Heart left ventricle (tissue), 16 donors: ENCODE measurements at places on chromosomes 13 and 19.

- DNase-seq = no peak
Observed at GRCh38 chr13:74574964-74575728, 440.9 kb upstream of the KLF12 start.

DNA sequence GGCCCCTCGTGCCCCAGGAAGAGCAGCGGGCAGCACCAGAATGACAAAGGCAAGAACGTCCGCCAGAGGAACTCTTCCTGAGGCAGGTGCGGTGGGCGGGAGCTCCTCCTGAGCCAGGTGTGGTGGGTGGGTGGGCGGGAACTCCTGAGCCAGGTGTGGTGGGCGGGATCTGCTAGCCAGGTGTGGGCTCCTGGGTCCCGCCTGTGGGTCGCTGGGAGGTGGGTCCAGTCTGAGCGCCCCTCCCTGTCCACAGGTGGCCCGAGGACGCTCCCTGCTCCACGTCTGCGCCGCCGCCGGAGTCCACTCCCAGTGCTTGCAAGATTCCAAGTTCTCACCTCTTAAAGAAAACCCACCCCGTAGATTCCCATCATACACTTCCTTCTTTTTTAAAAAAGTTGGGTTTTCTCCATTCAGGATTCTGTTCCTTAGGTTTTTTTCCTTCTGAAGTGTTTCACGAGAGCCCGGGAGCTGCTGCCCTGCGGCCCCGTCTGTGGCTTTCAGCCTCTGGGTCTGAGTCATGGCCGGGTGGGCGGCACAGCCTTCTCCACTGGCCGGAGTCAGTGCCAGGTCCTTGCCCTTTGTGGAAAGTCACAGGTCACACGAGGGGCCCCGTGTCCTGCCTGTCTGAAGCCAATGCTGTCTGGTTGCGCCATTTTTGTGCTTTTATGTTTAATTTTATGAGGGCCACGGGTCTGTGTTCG is 7.0 kb upstream of the HCN2 start:
- DNase-seq = no peak

GRCh38 chr13:72617186-72617585 is 110.2 kb downstream of the MZT1 start:
- no peak for DNase-seq

DNA sequence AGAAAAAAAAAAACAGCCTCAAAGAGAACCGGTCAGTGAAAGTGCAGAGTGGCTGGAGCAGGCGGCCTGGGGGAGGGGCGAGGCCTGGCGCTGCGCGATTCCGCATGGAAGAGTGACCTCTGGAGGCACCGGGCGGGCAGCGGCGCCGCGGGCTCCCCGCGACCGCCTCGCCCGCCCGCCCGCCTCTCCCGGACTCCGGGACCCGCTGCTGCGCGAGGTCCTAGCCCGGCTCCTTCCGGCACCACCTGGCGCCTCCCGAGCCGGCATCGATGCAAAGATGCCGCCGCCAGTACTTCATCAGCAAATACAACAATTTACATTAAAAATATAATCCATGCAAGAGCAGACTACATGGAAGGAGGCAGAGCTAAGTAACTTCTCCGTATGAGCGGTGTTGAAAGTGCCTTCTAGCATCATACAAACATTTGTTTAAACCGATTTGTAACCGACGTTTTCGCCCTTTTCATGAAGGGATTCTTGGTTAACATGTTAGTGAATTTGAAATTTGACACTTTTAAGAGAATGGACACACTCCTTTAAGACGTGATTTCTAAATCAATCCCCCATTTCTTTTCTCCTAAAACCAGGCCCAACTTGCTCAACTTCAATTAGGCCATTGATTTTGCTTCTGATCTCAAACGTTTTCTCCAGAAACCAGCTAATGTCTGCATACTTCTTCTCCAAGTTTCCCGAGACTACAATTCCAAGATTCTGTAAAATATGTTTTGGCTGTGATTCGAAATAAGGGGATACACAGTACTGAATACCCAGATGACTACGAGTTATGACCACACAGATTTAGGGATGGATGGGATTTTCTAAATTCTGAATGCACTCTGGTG is 2.1 kb downstream of the EFNB2 start:
- DNase-seq = peak; percentile 89

DNA sequence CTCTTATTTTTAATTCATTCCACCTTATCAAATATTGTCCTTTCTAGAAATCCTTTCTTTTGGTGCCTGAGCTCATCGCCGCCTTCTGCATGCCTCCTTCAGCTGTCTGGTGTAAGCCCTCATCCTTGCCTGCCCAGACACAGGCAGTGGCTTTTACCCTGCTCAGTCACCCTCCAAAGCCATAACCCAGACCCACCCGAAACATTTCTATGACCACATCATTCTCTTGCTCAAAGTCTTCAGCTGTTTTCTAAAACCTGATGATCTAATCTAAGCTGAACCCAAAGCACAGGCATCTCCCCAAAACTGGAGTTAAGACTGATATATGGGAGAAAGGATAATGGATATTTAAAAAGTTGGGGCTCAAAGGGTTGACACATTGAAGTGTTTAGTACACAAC is 753.7 kb upstream of the SGCG start:
- no peak for DNase-seq

DNA sequence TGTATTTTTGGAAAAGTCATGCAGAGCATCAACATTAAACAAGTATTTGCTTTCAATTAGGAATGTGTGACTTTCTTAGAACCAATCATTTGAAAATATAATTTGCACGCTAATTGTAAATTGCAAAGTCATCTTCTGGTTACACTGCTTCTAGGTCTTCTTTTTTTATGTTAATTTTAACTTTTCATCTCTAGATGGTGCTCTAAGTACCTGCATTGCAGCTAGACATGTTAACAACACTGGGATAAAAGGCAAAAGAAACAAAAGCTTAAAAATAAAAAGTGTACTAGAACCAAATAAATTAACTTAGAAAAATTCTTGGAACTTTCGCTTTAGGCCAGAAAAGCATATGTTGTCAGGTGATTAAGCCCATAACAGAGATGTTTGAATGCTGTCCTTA is 2758.2 kb downstream of the PCDH9 start:
- no peak for DNase-seq

- DNase-seq = no peak
Observed at GRCh38 chr19:12626958-12627357, 16.2 kb downstream of the ZNF791 start.

DNA sequence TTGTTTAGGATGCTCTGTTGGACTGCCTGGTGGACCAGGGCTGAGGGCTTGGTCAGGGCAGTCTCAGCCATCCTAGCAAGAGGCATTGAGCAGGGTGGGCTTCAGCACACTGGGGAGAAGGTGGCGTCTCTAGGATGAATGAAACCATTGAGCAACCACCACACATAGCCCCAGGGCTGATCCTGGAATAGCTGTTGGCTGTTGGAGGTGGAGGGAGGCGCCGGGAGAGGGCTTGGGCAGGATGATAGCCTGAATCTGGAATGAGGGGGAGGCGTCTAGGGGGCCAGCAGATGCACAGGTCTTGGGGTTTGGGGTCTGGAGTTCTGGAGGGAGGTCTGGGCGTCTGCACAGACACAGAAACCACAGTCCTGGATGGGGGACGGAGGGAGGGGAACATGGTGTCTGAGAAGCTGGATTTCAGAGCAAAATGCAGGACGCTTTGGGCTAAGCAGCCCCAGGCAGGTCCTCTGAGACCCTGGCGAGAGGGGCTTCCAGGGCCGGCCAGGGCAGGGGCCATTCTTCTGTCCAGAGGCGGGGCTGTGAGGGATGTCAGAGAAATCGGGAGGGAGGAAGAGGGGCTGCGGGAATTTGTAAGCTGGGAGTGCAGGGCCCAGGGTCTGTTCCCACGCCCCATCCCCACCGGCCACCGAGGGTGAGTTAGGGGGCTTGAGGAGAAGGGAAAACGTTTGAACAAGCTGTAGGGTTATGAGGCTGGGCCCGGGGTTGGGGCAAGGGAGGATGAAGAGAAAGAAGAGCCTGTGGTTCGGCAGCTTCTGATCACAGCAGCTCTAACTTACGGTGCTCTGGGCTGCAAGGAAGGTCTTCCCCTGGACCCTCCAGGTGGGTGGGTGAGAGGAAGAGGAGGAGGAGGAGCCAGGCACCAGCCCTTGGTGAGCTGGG is 5.2 kb downstream of the TRAPPC5 start:
- DNase-seq = no peak

- DNase-seq = no peak
Observed at GRCh38 chr13:49297338-49297737, 49.6 kb downstream of the CDADC1 start.

GRCh38 chr13:110713642-110713952 is at the start of gene ING1:
Gene ING1 (plus strand): TSS chr13:110713700. CDS start chr13:110714150, 450 bp downstream.
- no peak for DNase-seq

- no peak for DNase-seq
Observed at GRCh38 chr13:66305961-66306617, 924.0 kb downstream of the PCDH9 start.

GRCh38 chr13:48320891-48321510 is 17.4 kb downstream of the RB1 start:
- no peak for DNase-seq

DNA sequence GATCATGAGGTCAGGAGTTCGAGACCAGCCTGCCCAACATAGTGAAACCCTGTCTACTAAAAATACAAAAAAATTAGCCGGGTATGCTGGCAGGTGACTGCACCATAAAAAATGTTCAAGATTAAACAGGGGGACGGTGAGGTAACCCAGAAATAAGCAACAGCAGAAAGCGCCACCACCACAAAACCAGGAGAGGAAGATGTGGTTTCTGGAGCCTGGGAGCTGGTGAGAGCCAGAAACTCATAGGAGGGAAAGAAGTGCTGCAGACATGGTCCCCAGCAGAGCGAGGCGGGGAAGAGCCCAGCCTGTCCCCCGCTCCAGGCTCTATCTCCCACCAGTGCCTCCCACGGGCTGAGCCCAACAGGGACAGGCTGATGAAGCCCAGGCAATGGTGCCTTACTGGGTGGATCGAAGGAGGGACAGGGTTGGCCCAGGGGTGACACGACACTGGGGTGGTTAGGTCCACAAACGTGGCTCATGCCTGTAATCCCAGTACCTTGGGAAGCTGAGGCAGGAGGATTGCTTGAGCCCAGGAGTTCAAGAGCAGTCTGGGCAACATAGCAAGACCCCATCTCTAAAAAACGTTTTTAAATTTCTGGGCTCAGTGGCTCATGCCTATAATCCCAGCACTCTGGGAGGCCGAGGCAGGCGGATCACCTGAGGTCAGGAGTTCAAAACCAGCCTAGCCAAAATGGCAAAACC is 19.0 kb downstream of the SPC24 start:
- no peak for DNase-seq

DNA sequence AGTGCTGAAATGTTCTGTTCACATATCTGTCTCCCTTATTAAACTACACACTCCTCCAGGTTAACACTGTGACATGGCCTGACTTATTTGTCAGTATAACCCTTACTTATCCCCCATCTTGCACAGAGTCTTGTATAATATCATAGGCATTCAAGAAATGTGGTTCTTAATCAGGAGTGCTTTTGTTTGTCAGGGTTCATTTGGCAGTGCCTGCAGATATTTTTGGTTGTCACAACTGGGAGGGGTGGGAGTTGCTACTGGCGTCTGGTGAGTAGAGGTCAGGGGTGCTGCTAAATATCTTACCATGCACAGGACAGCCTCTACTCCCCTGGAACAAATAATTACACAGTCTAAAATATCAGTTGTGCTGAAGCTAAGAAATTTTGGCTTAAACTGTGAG is 20.4 kb upstream of the OBI1 start:
- no peak for DNase-seq

- DNase-seq = no peak
Observed at GRCh38 chr13:98775844-98776598, 23.5 kb upstream of the SLC15A1 start.

- DNase-seq = no peak
Observed at GRCh38 chr19:41095703-41096102, 7.5 kb downstream of the CYP2A13 start.

DNA sequence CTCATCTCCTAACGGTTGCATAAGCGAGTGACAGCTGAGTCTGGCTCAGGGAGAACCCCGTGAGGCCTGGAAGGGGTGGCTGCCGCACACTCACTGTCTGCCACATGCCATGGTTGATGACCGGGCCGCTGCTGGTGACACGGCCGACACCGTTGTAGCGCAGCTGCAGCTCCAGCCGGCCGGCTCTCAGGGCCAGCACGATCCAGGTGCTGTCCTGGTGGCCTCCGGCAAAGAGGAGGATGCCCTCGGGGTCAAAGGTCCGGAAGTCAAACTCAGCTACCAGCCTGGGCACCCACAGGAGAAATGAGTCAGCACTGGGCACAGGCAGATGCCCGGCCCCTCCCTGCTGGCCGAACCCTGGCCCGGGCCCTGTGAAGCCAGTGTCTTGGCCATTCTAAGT is 31.7 kb downstream of the GAS6 start:
- DNase-seq = no peak

- DNase-seq = no peak
Observed at GRCh38 chr13:106432636-106433035, 102.8 kb downstream of the EFNB2 start.

DNA sequence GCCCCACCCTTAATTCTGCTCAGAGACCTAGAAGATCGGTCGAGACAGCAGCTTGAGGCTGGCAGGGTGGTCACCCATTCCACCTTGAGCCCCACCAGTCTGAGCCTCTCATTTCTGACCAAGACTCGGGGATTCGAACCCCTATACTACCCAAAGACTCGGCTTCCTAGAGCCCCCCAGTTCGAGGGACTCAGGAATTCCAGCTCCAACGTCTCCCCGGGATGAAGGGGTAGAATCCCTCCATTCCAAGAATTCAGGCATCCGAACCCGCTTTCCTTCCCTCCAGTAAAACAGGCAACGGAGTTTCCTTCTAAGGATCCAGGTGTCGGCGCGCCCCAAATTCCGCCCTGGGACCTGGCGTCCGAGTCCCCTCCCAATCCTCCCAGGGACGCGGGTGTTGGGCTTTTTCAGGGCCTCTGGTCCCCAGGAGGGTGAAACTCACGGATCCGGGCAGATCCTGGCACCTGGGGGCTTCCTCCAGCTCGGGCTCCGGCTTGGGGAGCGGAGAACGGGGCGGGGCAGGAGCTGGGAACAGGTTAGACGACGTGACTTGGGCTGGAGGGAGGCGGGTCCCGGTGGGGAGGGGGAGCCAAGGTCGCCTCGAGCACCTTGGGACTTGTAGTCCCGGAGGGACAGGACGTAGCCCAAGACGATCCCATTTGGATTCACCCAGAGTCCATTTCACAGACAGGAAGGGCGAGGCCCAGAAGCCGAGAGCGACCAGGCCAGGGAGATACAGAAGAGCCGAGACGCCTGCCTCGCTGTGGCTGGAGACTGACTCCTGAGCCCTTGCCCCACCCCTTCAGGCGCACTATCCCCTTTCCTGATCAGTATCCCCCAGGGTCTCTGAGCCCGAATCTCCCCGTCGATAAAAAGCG is at the start of gene PPP1R13L:
Gene PPP1R13L, minus strand, starts transcription at position 513 of the 878 bp plus-strand sequence. CDS start 6,751 bp downstream, outside the sequence.
- DNase-seq = peak; percentile 88

- peak; percentile 62 for DNase-seq
Observed at GRCh38 chr13:110640591-110641029, 25.3 kb downstream of the NAXD start.

GRCh38 chr13:32135655-32136054 is 104.1 kb downstream of the FRY start:
- no peak for DNase-seq

- no peak for DNase-seq
Observed at GRCh38 chr13:96033220-96034015, 19.8 kb downstream of the UGGT2 start.

DNA sequence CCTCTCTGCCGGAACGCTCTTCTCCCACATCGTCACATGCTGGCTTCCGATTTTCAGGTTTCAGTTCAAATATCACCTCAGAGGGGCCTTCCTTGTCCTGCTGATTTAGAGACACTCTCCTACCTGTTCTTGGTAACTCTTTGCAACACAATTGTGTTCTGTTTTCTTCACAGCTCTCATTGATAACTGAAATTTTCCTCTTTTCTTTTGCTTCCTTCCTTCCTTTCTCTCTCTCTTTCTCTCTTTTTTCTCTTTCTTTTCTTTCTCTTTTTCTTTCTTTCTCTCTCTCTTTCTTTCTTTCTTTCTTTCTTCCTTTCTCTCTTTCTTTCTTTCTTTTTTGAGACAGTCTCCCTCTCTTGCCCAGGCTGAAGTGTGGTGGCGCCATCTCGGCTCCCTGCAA is 12.0 kb upstream of the LRRC4B start:
- no peak for DNase-seq
